ENCODE measurements at places on chromosomes 13 and 19.
A peak's percentile ranks its signal among the peaks of the same experiment; 100 is the strongest.

- no peak for DNase-seq
Measured at GRCh38 chr19:4773047-4773640, 18.4 kb upstream of the FEM1A start.

DNA sequence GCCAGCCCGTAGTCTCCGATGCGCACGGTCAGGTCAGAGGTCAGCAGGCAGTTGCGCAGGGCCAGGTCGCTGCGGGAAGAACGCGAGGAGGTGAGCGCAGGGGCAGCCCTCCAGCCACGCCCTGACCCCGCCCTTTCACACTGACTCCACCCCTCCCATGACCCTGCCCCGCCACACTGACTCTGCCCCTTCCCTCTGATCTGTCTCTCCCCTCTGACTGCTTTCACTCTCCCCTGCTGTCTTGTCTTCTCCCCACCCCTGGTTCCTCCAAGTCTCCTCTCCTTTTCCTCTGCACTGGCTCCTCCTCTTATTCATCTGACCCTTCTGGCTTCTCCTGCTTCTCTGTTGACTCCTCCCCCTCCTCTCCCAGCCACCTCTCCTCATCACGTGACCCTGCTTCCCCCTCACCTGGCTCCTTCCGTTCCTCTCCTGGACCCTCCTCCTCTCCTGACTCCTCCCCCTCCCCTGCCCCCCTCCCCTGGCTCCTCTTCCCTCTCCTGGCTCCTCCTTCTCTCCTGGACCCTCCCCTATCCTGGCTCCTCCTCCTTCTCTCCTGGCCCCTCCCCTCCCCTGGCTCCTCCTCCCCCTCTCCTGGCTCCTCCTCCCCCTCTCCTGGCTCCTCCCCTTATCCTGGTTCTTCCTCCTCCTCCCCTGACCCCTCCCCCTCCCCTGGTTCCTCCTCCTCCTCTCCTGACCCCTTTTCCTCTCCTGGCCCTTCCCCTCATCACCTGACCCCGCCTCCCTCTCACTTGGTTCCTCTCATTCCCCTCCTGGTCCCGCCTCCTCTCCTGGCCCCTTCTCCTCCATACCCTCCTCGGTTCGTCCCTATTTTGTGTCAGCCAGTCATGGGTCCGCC lies 9.9 kb downstream of the LMTK3 start:
- peak; percentile 95 for DNase-seq

DNA sequence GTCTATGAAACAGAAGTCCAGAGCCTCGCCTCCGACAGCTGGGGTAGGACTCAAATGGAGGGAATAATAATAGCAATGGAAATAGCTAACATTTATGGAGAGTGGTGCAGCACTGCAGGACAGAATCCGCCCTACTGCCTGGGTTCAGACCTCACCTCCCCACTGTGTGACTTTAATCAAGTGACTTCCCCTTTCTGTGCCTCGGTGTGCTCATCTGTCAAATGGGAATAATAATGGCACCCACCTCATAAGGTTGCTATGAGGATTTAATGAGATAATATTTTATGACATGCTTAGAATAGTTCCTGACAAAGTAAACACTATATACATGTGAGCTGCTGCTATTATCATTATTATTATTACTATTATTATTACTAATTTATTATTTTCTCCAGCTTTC lies 3.2 kb downstream of the LRFN1 start:
- DNase-seq: no peak

- DNase-seq: no peak
Measured at GRCh38 chr13:89878904-89879303, 1468.6 kb upstream of the MIR17HG start.

GRCh38 chr13:23074075-23074828 lies 106.5 kb upstream of the SGCG start:
- DNase-seq: no peak

GRCh38 chr13:112574416-112574815 lies 13.5 kb downstream of the TUBGCP3 start:
- DNase-seq: no peak

GRCh38 chr13:101416181-101417042 lies at the start of gene NALCN:
Gene NALCN (minus strand): TSS chr13:101416508. CDS start chr13:101399126, 17,382 bp downstream.
- no peak for DNase-seq

GRCh38 chr13:40158218-40158617 lies 502.8 kb downstream of the COG6 start:
- no peak for DNase-seq

- no peak for DNase-seq
Measured at GRCh38 chr19:21084343-21084742, 2.3 kb downstream of the ZNF714 start.

DNA sequence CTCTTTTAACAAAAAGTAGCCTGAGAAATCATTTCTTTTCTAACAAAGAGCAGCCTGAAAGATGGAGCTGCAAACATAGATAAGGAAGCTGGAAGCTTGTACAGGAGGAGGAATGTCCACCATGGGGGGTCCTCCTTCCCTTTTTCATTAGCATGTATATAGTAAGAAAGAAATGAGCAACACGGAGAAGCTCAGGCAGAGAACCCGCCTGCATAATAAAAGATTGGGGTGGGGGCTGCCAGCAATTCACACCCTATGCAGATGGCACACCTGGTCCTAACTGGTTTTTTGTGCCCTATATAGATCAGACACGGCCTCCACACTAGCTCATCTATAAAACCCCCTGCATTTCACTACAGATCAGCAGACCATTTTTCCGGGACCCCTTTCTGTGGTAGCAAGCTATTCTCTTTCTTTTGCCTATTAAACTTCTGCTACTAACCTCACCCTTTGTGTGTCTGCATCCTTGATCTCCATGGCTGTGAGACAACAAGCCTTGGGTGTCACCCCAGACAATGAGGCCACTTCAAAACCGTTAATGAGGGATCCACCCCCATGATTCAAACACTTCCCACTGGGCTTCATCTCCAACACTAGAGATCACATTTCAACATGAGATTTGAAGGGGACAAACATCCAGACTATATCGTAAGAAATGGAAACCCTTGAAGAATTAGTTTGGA lies 167.5 kb upstream of the FREM2 start:
- no peak for DNase-seq

DNA sequence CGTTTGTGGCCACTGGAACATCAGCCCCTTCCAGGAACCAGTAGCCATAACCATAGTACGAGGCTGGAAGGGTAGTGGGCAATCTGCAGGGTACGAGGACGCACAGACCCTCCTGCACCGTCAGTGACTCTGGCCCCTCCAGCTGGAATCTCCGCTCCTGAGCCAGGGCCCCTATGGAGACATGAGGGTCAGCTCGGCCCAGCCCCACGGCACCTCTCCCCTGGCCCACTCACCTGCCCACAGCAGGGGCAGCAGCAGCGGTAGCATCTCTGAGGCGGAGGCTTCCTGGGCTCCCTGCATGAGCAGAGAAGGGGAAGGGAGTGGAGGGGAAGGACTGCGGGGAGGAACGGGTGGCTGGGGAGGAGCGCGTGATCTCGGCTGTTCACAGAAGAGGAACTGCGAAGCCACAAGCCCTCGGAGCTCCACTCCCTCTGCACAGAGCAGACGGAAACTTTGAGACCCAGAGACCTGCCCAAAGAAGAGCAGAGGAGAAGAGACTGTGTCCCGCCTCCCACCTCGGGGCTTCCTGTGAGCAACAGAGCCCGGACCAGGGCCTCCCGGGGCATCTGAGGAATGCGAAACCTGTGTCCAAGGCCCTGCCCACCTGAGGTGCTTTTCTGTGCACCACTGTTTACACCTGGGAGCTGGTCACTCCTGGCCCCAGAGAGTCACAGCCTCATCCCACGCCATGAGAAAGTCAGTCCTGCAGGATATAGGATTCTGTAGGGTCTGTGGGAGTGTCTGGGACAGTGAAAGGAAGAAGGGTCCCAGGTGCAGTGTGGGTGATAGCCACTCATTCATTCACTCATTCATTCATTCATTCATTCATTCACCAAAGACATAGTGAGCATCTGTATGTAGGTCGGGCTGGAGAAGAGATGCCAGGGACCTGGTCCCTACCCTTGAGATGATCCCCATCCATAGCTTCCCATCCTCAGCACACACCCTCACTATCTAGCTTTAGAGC lies at the start of gene SIGLEC6:
Gene SIGLEC6, minus strand, starts transcription at position 322 of the 967 bp plus-strand sequence. Its CDS starts 22 bp downstream, at position 300.
- DNase-seq: no peak

GRCh38 chr19:30968841-30969399 lies 380.3 kb downstream of the TSHZ3 start:
- no peak for DNase-seq

DNA sequence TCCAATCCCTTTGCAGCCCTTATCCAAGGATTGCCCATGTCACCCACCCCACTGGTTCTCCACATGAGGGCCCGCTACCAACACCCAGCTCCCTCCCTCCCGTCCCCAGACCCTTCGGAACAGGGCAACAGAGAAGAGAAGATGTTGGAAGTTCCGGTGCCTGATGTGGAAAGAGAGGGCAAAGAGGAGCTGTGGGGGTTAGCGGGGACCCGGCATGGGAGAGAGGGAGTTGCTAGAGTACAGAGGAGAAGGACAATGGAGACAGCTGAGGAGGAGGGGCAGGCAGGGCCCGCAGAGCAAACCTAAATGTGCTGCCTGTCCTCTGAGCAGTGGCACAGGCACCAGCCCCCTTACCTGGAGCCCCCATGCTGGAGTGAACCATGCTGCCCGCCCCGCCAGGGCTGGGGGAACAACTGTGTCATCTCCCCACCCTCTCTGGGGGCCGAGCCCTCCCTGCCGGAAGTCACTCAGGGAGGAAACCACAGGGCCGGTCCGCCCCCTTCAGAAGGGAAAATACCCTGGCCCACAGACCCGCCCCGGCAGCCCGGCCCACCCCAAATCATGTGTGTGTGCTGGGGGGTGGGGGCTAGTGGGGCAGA lies at the start of gene POU2F2:
Gene POU2F2, minus strand, starts transcription at position 417 of the 599 bp plus-strand sequence. Its CDS starts 35 bp downstream, at position 382.
- no peak for DNase-seq

DNA sequence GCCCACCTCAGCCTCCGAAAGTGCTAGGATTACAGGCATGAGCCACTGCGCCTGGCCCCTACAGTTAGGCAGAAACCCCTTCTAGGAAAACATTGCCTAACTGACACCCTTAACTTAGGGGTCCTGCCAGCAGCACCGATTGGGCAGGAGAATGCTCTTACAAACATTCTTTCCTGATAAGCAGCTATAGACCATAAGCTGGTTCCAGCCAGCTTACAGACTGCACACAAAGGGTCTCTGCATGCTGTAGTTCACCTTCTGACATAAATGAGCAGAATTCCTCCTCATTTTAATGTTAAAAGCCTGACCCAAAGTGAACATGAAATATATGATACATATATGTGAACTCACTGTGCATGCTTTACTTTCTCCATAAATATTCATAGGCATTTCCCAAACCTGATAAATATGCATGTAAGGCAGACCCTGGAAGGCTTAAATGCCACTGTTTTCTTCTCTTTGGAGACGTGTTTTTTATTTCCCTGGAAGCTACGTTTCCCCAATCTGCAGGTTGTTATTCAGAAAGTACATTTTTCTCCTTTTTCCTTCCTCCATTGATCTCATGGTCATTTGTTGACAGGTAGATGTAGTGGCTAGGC lies 48.5 kb upstream of the KL start:
- DNase-seq: no peak

- no peak for DNase-seq
Measured at GRCh38 chr13:36806102-36806501, 12.9 kb upstream of the RFXAP start.

- no peak for DNase-seq
Measured at GRCh38 chr13:27112006-27112405, 59.6 kb downstream of the USP12 start.

DNA sequence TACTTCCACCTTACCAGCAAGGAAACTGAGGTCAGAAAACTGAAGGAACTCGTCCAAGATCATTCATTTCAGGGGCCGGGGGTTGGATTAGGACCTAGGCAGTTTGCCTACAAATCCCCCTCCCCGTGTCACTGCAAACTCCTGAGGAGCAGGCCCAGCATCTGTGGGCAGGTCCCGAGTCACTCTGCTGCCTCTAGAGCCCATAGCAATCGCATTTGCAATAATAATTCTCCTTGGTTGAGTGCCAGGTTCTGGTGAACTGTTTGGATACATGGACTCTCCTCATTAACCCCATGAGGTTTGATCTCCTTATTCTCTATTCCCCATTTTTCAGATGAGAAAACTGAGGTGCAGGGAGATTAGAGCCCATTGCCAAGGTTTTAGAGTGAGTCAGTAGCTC lies 903 bp downstream of the PIN1 start:
- DNase-seq: no peak

GRCh38 chr19:48953141-48953540 lies 1.5 kb upstream of the BAX start:
- no peak for DNase-seq

All from iPS DF 19.7 (cell line).